Activated CD4-positive, alpha-beta T cell treated with anti-CD3 and anti-CD28 coated beads for 24 hours (primary cell): ENCODE measurements at places on chromosomes 6 and 20.

GRCh38 chr20:40635971-40636370, 53.1 kb downstream of the MAFB start:
- DNase-seq, result no peak

GRCh38 chr6:53646606-53647005, 18.9 kb downstream of the KLHL31 start:
- DNase-seq, result no peak

DNA sequence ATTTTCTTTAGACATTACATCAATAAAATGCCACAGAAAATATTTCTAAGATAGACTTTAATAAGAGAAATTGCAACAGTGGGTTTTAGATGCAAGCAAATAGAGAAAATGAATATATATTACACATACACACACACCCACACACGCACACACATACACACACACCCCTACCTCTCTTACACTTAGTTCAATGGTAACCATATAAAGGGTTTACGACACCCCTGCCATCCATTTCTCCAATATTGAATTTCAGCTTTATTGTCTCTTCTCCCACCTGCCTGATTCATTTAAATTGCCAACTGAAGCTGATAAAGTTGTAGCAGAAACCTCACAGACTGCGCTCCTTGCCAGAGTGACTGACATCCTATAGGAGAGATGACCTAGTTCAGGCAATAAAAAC, 154.6 kb downstream of the ADAT2 start:
- no peak for DNase-seq

DNA sequence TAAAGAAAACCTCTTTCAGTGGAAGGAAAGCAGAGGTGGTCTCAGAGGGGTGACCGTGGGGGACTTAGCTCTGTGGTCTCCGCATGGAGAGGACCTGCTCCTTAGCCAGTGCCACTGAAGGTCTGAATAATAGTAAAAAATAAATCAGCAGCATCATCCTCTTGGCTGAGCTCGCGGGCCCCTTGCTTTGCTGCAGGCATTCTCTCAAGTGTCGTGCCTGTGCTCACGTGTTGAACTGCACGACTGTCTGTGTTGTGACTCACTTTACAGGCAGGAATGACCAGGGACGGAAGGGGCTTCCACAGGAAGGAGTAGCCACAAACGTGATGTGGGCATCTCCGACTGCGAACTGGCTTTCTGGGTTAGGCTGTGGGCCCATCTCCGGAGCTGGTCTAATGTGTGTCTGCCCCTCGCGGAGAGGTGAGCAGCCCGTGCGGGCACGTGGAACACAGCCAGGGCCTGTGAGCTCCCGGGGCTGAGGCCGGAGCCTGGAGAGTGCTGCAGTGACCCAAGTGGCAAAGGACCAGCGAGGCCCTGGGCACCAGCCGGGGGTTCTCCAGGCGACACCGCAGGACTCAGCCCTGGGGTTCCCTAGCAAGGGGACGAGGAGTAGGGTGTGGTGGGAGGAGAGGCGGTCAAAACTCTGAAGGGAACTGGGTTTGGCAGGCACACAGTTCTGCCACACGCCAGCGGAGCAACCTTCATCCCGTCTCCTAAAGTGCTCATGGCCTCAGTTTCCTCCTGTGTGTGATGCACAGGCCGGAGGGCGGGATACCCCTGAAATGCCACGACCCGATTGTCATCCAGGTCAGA, 89.2 kb downstream of the RAMACL start:
- no peak for DNase-seq

GRCh38 chr6:154229786-154230185, 126.8 kb downstream of the IPCEF1 start:
- peak; percentile 35 for DNase-seq

DNA sequence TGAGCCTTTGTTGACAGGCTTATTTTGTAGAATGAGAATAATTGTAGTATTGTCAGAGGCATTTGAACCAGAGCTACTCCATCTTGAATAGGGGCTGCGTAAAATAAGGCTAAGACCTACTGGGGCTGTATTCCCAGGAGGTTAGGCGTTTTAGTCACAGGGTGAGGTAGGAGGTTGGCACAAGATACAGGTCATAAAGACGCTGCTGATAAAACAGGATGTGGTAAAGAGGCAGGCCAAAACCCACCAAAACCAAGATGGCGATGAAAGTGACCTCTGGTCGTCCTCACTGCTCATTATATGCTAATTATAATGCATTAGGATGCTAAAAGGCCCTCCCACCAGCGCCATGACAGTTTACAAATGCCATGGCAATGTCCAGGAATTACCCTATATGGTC, 82.7 kb downstream of the PFDN4 start:
- no peak for DNase-seq

- DNase-seq, result no peak
These were observed 132.6 kb upstream of the BTN3A2 start for GRCh38 chr6:26232306-26232939.

- DNase-seq, result no peak
These were observed 26.8 kb downstream of the DACT2 start for GRCh38 chr6:168292826-168293225.

- no peak for DNase-seq
These were observed 80.3 kb downstream of the LPA start for GRCh38 chr6:160583794-160584193.

DNA sequence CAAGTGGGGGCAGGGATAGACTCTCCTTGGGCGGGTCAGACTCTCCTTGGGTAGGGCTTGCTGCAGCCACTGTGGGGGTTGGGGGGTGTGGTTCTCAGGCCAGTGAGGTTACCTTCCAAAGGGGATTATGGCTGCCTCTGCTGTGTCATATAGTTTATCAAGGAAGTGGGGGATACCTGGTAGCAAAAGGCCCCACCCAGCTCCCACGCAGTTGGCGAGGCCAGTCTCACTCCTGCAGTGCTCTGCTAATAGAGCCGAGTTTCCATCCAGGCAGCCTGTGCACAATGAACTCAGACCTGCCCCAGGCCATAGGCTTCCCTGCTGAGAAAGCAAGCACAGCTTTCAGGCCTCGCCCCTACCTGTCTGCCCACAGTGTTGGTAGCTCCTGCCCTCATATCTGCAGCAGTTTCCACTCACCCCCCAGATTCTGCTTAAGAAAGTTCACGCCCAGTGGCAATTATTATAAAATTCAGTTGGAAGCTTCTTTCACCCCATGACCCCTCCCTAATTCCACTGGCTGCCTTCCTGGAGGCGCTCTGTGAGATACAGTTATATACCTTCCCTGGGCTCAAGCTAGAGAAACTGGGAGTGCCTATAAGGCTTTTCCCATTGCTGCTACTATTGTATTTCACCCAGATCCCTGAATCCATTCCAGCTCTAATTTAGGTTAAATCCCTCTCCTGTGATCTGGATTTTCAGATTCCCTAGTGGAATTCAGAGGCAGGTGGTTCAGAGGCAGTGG, 56.1 kb downstream of the HDDC2 start:
- no peak for DNase-seq

- no peak for DNase-seq
These were observed 386.9 kb downstream of the CDH4 start for GRCh38 chr20:61638802-61639585.

DNA sequence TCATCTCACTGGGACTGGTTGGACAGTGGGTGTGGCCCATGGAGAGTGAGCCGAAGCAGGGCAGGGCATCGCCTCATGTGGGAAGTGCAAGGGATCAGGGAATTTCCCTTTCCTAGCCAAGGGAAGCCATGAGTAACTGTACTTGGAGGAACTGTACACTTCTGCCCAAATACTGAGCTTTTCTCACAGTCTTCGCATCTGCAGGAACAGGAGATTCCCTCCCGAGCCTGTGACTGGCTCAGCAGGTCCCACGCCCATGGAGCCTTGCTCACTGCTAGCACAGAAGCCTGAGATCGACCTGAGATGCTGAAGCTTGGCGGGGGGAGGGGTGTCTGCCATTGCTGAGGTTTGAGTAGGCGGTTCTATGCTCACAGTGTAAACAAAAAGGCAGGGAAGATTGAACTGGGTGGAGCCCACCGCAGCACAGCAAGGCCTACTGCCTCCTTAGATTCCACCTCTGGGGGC, 10.4 kb upstream of the CALHM5 start:
- DNase-seq, result no peak

GRCh38 chr6:16493112-16493511, 254.7 kb downstream of the GMPR start:
- DNase-seq, result no peak

GRCh38 chr20:21623074-21623780, 82.2 kb upstream of the PAX1 start:
- DNase-seq, result no peak

DNA sequence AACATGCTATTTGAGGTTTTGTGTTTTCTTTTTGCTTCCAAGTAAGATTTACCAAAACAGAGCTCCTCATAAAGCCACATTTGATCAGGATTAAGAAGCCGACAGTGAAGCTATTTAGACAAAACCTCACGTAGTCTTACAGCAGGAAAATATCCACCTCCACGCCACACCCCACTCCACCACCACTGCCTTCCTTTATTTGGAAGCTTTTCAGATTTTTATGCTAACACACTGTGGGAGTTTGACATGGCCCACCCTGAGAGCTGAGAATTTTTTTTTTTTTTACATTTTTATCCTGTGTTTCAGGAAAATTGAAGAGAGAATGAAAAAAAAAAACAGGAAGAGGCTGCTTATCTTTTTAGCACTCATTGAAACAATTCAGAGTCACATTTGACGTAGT, 104.8 kb upstream of the MC3R start:
- no peak for DNase-seq

GRCh38 chr20:48812600-48813445, 15.0 kb downstream of the PREX1 start:
- DNase-seq, result no peak

- no peak for DNase-seq
These were observed 9.4 kb downstream of the SULF2 start for GRCh38 chr20:47775841-47776240.

- DNase-seq, result no peak
These were observed 42.8 kb upstream of the RALGAPA2 start for GRCh38 chr20:20755231-20755630.

- DNase-seq, result no peak
These were observed 213.7 kb downstream of the ANKRD60 start for GRCh38 chr20:58014628-58015315.

GRCh38 chr20:51342510-51343236, 199.8 kb downstream of the NFATC2 start:
- DNase-seq, result no peak

- no peak for DNase-seq
These were observed 196.9 kb downstream of the ALDH8A1 start for GRCh38 chr6:134753001-134753400.

GRCh38 chr6:124260337-124260736, 456.7 kb downstream of the NKAIN2 start:
- DNase-seq, result no peak

- no peak for DNase-seq
These were observed 36.3 kb upstream of the SULF2 start for GRCh38 chr20:47821481-47822100.

GRCh38 chr20:34526466-34526865, 10.2 kb downstream of the DYNLRB1 start:
- no peak for DNase-seq

- no peak for DNase-seq
These were observed 220.0 kb upstream of the KCNQ5 start for GRCh38 chr6:72401865-72402264.

DNA sequence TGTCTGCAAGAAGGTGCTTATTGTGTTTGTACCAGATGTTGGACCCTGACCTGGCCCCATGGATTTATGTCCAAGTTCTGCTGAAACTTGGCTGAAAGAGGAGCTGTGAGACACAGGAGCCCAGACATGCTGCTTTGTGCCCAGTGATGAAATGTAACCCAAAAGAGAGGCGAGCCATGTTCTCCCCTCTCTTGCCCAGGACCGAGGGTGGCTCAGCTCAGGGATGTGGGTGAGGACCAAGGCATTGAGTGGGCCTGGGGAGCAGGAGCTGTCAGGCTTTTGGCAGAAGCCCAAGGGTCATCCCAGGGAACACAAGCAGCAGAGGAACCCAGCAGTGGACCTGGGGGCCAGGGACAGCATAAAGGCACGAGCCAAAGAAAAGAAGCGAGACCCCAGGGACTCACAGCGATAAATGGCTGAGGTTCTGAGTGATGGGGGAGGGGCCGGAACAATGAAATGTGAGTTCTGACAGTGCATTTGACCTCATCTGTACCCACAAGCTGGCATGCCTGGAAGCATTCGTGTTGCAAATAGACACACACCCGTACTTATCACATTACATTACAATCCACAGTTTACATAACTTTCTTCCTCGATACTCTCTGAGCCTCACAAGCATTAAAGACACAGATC, 363.4 kb upstream of the JARID2 start:
- DNase-seq, result no peak

- no peak for DNase-seq
These were observed 11.0 kb downstream of the RMND1 start for GRCh38 chr6:151440930-151441329.
